Stimulated activated naive B cell treated with anti-CD40 and anti-IgM and Interleukin-4, amounts not matched to agents 10 μg/mL and 1 μg/mL and 100 μg/mL, for 72 hours (primary cell): ENCODE measurements at places on chromosomes 5 and 9.

- peaks cover 51% of the 10 kb centered on the region for H3K4me1 ChIP-seq
- H3K27ac ChIP-seq, result peak overlapping the region; percentile 100
- peaks cover 36% of the 10 kb centered on the region for H3K36me3 ChIP-seq
- peak; percentile 94 for DNase-seq
- H3K4me3 ChIP-seq, result peak overlapping the region; percentile 86
- peaks cover 10% of the 10 kb centered on the region for H3K27me3 ChIP-seq
Observed at GRCh38 chr5:181221792-181222629, 1.1 kb upstream of the TRIM41 start.

- no peak overlapping the region for H3K4me3 ChIP-seq
- no peak for DNase-seq
- peaks cover 17% of the 10 kb centered on the region for H3K36me3 ChIP-seq
- H3K4me1 ChIP-seq, result peaks cover 12% of the 10 kb centered on the region
Observed at GRCh38 chr5:82285206-82285605, 7.1 kb upstream of the RPS23 start.

DNA sequence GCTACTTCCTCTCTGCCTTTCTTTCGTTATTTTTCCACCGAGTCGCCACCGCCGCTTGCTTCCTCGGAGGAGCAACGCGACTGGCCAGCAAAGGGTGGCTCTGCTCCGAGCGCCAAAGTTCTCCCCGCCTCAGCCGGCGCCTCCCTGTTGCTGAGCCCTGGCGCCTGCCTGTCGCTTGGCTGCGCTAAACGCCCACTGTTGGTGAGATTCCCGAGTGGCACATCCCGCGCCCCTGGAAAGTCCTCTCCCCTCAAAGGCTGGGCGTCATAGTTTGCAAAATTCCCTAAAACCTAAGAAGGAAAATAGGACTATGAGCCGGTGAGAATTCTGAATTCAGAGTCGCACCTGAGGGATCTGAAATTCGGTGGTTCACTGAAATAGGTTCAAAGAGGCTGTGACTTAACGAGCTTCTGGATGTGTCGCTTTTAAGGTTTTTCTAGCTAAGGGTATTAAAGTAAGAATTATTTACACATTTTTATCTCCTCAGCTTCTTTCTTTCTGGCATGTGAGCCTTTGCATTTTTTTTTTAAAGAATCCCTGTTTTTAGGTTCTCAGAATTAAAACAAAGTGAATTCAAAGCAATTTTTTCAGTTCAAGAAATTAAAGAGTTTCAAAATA lies at the start of gene GRIN3A:
Gene GRIN3A (minus strand): TSS at position 82 of the 618 bp plus-strand sequence. CDS start 668 bp downstream, outside the sequence.
- H3K27ac ChIP-seq, result peak within 1 kb of the TSS; percentile 85
- H3K4me3 ChIP-seq, result peak within 1 kb of the TSS; percentile 53
- H3K4me1 ChIP-seq, result peaks cover 3% of the 10 kb centered on the region
- no peak for DNase-seq
- H3K36me3 ChIP-seq, result no peaks in the 10 kb centered on the region
- peaks cover 42% of the 10 kb centered on the region for H3K27me3 ChIP-seq

- no peaks in the 10 kb centered on the region for H3K36me3 ChIP-seq
- H3K4me1 ChIP-seq, result peaks cover 21% of the 10 kb centered on the region
- no peaks in the 10 kb centered on the region for H3K27me3 ChIP-seq
- no peak overlapping the region for H3K4me3 ChIP-seq
Observed at GRCh38 chr5:76626738-76627137, 3.5 kb upstream of the F2RL2 start.

DNA sequence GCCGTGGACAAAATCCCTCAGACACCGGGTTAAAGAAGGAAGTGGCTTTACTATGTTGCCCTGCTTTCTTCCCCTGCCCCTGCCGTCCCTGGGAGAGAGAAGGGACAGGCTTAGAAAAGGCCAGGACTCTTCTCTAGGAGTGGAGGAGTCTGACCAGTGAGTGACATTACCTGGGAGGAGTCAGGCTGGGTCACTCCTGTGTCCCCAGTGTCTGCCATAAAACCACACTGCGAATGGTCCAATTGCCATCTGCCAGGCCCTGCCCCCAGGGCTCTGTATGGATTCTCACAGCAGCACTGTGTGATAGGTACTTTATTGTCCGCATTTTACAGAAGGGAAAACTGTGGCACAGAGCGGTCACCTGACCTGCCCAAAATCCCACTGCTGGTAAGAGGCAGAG lies 31.3 kb upstream of the FUBP3 start:
- H3K4me3 ChIP-seq, result no peak overlapping the region
- DNase-seq, result no peak
- peaks cover 3% of the 10 kb centered on the region for H3K36me3 ChIP-seq
- no peaks in the 10 kb centered on the region for H3K4me1 ChIP-seq
- H3K27ac ChIP-seq, result no peak overlapping the region

- no peak overlapping the region for H3K27ac ChIP-seq
- no peaks in the 10 kb centered on the region for H3K4me1 ChIP-seq
- DNase-seq, result no peak
- H3K36me3 ChIP-seq, result peaks cover 2% of the 10 kb centered on the region
- H3K27me3 ChIP-seq, result no peaks in the 10 kb centered on the region
- no peak overlapping the region for H3K4me3 ChIP-seq
Observed at GRCh38 chr5:82584631-82585030, 306.5 kb upstream of the RPS23 start.

- no peak for DNase-seq
- H3K36me3 ChIP-seq, result peaks cover 33% of the 10 kb centered on the region
- no peak overlapping the region for H3K4me3 ChIP-seq
- no peaks in the 10 kb centered on the region for H3K4me1 ChIP-seq
- H3K27ac ChIP-seq, result no peak overlapping the region
Observed at GRCh38 chr5:79692596-79692995, 3.0 kb downstream of the CMYA5 start.
